ENCODE measurements at places on chromosomes 7 and 10.

DNA sequence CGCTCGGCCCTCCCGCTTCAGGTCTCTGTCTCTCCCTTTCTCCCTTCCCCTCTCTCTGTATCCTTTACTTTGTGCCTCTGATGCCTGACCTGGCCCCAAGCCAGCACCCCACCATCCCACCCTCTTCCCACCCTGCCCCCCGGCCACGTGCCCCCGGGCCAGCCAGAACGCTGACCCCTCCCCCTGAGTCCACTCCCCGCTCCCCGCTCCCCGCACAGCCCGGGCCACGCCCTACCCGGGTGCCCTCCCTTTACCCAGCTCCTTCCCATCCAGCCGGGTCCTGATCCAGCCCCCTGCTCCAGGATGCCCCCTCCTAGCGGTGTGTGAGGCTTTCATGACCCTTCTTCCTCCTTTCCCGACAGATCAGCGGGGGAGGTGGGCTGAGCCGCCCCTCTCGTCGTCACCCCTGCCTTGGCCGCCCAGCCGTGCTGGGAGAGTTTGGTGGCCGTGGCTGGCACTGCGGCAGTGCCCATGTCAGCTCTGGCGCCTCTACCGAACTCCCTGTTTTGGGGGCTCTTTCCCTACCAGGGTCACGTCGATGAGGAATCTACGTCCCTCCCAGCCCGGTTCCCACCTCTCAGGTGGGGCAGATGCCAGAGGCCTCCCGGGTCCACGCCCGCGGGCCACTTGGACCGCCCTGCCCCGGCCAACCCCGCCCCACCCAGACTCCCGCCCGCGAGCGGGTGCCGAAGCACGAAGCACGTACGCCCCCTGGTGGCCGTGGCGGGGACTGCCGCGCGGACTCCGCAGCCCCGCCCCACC is 127.4 kb downstream of the UBE2H start:
- no peak for DNase-seq

DNA sequence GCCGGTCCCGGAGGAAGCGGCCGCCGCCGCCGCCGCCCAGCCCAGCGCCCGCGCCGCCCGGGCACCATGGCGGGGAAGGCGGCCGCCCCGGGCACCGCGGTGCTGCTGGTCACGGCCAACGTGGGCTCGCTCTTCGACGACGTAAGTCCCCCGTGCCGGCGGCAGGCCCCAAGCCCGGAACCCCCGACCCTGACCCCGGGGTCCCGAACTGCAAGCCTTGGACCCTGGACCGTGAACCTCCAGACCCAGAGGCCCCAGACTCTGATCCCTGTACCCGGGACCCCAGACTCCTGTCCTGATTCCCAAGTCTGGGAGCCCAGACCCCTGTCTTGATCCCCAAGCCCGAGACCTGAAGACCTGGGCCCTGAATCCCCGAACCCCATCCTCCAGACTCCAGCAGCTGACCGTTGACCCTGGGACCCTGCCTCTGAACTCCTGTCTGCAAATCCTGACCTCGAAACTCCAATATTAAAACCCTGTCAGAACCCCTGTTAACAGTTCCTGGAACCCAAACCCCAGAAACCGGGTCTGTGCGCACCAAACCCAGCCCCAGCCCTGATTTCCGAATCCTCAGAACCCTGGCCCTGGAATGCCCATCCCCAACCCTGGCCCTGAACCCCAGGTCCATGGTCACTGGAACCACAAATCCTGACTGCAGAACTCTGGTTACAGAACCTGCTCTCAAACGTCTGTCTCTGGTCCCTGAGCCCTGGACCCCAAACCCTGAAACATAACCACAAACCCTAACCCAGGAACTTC is 623 bp downstream of the INPP5A start:
- DNase-seq, result no peak

DNA sequence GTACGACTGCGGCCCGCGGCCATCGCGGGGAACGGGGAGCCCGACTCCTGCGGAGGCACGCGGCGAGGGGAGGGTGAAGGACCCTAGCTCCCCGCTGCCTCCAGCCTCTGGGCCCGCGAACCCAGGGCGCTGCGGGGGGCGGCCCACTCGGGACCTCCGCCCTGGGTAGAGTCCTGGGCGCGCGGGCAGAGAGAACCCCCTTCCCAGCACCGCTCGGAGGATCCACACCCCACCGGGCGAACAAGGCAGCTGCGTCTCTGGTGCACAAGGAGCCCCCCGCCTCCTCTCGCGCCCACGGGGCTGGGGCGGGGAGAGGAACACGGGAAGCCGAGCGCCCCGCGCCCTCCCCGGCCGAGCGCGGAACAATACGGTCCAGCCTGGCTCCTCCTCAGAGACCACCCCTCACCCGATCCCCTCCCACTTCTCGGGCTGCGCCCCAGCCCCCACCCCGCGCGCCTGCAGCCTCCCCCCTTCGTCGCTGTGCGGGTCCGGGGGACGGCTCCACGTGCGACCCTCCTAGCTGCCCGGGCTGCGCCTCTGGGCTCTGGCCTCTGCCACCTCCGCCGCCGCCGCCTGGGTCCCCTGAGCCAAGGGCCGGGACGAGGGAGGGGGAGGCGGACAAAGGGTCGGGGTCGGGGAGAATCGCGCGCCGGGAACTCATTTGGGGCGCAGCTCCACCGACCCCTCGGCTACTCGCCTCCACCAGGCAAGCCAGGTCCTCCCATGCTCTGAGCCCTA is at the start of gene WDR86:
WDR86 (minus strand) TSS at position 372 of the 738 bp plus-strand sequence. CDS start 449 bp downstream, outside the sequence.
- DNase-seq, result no peak

DNA sequence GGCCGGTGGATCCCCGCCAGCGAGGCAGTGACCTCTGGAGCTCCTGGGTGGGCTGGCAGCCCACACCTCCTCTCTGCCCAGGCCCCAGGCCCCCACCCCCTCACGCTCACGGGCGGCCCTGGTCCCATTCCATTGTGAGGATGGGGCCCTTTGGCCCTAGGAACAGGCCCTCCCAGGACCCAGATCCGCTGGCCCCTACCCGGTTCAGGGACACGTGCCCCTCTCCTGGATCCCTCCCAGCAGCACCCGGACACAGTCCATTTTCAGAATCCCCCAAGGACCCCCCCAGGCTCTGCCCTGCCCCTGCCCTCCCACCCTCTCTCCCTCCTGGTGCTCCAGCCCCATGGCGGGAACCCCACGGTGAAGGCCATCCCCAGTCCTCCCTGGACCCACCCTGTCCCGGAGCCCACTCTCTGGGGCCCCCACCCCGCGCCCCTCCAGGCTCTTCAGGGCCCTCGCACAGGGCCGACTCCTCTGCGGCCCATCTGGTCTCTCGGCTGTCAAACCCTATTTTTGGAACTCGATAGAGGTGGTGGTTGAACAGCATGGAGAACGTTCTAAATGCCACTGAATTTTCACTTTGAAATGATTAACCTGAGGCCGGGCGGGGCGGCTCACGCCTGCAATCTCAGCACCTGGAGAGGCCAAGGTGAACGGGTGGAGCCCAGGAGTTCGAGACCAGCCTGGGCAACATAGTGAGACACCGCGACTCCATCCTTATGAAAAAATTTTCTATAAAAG is 8.1 kb downstream of the ADAP1 start:
- DNase-seq, result no peak

DNA sequence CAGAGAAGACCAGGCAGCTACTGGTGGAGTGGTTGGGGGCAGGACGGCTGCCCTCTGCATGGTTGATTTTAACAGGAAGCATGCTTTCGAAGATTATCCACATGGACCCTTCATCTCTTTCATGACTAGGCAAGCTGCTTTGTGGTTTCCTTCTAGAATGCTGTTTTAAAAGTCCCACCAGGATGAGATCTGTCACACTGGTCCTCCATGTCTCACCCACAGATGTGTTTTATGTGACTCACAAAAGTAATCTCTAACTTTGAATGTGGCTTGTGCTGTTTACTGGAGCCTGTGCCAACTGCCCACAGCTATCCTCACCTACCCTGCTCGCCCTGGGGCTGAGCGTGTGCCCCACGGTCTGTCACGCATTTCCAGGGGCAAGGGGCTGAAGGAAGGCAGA is 188.8 kb downstream of the GFRA1 start:
- DNase-seq, result no peak

DNA sequence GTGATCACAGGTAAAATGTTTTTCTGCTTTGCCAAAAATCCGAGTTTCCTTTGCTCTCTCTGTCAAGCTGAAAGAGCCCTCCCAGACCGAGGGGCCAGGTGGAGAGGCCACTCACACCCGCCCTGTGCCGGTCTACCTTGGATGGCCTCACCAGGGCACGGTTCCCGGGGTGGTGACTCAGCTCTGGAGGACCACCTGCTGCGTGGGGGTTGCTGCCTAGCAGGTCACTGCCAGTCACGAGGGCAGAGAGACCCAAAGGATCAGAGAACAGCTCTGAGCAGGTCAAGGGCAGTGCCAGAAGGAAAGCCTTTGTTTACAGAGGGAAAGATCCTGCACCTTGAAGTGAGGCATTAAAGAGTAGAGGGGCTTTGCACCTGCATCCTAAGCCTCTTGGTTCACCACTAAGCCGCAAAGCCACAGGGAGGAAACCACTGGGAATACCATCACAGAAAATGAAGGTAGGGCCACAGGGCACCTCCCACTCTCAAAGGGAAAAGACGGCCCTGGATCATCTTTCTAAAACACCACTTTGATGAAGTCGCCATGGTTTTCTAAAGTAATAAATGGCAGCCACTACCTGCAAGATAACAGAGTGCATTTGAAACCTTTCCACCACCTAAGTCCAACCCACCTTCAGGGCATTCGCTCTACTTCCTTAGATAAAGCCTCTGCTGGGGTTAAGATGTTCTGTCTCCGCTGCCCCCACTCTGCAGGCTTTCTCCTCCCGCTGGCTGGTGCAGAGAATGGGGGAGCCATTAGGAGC is 160.3 kb upstream of the KLF14 start:
- no peak for DNase-seq

- no peak for DNase-seq
Measured at GRCh38 chr10:1824928-1825327, 87.6 kb upstream of the ADARB2 start.

DNA sequence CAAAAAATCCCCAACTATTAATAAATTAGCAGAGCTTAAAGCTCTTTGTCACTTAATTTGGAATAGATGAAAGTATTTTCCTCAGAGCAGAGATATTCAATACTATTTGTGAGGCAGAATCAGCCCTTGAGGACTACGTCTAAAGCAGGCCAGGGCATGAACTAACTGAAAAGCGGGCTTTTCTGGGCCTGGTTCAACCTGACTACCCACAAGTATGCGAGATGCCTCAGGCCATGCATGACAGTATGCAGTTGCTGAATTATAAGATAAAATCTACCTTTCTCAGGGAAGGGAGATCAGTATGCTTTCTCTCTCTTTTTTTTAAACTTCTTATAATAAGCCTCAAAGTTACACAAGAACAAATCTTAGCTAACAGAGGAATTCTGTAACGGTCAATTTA is 20.1 kb downstream of the TMEM168 start:
- DNase-seq, result no peak

DNA sequence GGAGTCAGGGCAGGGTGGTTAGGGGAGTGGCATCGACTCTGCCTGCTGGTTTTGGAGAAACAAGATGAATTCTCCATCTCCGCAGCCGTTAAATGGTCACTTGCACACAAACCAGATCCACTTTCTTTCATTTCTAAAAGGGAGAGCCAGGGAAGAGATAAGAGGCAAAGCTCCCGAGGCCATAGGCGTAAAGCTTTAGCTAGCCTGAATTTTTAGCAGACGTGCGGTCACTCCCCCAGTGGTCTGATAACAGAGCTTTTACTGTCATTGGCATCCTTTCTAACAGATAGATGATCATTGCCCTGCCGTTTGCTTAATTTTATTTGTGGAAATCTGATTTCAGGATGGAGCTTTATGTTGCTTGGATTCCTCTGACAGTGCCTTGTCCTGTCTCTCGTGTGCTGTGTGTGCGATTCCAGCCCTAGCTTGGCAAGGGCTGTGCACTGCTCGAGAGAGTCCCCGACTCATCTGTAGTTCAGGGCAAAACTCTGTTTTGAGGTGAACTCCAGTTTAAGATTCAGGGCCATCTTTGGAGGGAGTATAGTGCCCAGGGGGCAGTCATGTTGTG is 62.5 kb downstream of the GATA3 start:
- no peak for DNase-seq

All from NCI-H2081 treated with DMSO at 0.1 percent for 48 hours (cell line).